ENCODE measurements at places on chromosomes 13 and 19. TPM values are rescaled to one million over a fixed set of nuclear protein-coding genes. Genes with fewer than 3 reads are reported as not detected.

KIRREL2 gene
- not detected for total RNA-seq

ZNF69 gene
- total RNA-seq, result 3.1 TPM

DNA sequence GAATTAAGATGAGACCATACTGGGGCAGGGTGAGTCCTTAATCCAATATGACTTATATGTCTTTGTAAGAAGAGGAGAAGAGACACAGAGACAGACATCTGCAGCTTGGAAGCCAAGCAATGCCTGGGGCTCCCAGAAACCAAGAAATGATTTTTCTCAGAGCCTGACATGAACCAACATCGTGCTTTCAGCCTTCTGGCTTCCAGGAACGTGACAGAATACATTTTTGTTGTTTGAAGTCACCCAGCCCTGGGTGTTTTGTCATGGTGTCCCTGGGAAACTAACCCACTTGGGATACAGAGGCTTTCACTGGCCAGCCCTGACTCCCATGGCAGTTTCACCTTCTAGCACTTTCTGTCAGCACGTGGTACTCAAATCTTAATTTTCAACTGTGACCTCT, 95.3 kb upstream of the SLC10A2 start:
- DNase-seq, result no peak
- no peaks in the 10 kb centered on the region for H3K4me1 ChIP-seq

TUBA3C gene
- total RNA-seq, result not detected

DNA sequence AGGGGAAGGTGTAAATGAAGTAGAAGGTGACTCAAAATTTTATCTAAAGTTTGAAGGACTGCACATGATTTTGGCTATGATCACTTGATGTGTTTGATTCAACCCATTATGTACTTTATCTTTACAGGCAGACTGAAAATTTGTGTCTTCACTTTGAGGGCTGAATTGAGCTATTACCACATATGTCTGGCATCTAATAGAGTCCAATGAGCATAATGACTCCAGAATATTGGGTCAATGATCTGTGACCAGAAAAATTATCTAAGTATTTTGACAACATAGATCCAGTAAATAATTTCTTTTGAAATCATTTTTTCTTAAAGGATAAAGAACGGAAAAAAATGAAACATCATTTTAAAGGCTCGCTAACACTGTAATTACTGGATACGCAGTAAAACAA, 2810.0 kb downstream of the PCDH9 start:
- DNase-seq, result no peak
- H3K4me3 ChIP-seq, result no peak overlapping the region
- no peaks in the 10 kb centered on the region for H3K36me3 ChIP-seq

GRCh38 chr19:46722004-46722380, 5.1 kb upstream of the PRKD2 start:
- peaks cover 49% of the 10 kb centered on the region for H3K4me1 ChIP-seq
- peak overlapping the region; percentile 81 for H3K27ac ChIP-seq

Measured in spleen (tissue), 13 donors.